ENCODE measurements at places on chromosomes 1 and 21.

DNA sequence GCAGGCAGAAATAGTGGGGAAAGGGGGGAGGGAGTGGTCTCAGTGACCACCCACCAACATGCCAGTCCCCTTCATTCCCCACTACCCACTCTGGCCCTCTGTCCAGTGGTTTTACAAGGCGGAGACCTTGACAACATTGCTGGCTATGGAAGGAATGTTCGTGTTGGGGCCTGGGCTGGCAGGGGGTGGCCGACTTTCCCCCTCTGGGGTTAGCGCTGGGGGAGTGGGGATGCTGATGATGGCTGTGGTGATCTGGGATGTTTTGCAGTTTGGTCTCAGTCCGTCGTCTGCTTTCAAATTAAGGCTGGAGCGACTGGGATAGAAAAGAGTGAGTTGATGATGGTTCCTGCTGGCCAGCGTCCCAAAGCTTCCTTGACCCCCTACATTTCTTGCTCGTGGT is 20.3 kb downstream of the DDX20 start:
- DNase-seq = no peak

- no peak for DNase-seq
Observed at GRCh38 chr1:67053535-67053784, 488 bp downstream of the SLC35D1 start.

- no peak for DNase-seq
Observed at GRCh38 chr1:203628201-203629015, 1.8 kb downstream of the ATP2B4 start.

GRCh38 chr1:95532335-95532734 is 298.3 kb downstream of the RWDD3 start:
- DNase-seq = no peak

DNA sequence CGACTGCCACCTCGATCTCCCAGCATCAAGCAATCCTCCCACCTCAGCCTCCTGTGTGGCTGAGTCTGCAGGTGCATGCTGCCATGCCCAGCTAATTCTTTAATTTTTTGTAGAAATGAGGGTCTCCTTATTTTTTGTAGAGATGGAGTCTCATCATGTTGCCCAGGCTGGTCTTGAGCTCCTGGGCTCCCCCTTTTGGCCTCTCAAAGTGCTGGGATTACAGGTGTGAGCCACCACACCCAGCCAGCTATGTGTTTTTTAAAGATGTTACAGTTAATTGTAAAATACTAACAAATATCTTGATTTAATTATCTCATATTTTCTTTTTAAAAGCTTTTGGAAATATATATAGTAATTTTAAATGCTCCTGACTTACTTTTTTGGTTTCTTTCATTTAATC is 181.3 kb upstream of the DMRTA2 start:
- DNase-seq = no peak

GRCh38 chr1:17826165-17826488 is 71.0 kb downstream of the ACTL8 start:
- DNase-seq = no peak

GRCh38 chr1:226135059-226135651 is 51.4 kb downstream of the ACBD3 start:
- DNase-seq = no peak

DNA sequence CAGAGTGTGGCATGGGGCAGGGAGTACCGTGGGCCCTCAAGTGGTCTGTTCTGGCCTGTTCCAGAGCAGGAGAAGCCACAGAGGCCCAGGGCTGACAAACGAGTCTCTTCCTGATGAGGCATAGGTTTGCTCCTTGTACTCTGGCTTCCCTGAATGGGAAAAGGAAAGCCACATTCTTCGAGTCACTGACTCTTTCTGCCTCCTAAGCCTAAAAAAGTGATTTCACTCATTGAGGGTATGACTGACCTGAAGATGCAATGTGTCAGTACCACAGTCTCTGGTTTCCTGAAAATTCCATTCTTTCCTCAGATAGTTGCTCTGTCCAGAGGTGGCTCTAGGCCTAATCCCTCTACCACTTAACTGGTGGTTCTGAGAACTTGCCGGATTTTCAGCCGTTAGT is 92.3 kb downstream of the KCNN3 start:
- DNase-seq = no peak

- no peak for DNase-seq
Observed at GRCh38 chr1:1326075-1326605, 1.5 kb downstream of the CPTP start.

DNA sequence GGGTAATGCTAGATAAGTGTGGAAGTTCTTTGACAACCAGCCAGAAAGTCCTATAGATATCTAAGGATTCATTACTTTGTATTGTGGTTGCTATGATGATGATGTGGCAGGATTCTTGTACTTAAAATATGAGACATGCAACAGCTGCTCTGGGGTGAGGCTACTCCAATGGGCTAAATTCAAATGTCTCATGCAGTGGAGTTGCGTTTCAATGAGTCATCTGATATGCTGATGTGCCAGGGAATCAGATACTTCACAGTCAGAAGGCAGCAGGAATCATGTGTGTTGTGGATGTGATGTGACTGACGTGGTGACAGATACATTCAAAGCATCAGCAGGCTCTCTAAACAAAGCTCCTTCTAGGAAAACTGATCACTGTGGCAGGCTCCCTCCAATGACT is 66.5 kb downstream of the TSEN15 start:
- peak; percentile 87 for DNase-seq

- no peak for DNase-seq
Observed at GRCh38 chr1:167404161-167404888, 114.0 kb downstream of the CD247 start.

DNA sequence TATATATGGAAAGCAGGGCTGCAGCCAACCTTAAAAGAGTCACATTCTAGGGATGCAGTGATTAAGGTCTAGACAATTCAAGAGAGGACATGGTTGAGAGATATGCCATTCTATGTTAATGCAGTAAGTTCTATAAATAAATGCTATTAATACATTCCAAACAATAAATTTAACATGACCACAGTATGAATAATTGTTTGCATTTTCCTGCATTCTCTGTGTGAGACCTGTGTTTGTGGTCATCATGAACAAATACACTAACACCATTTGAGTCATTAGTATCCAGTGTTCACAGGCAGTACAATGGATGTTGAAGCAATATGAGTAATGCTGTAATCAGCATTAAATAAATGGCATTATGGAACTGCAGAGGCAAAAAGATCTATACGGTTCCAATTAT is 5.5 kb upstream of the ZRANB2 start:
- DNase-seq = no peak

All from NCI-H2171 treated with DMSO at 0.1 percent for 48 hours (cell line).